Cerebellum (tissue), 4 donors: ENCODE measurements at places on chromosomes 11 and 22.
A peak's percentile ranks its signal among the peaks of the same experiment; 100 is the strongest.

DNA sequence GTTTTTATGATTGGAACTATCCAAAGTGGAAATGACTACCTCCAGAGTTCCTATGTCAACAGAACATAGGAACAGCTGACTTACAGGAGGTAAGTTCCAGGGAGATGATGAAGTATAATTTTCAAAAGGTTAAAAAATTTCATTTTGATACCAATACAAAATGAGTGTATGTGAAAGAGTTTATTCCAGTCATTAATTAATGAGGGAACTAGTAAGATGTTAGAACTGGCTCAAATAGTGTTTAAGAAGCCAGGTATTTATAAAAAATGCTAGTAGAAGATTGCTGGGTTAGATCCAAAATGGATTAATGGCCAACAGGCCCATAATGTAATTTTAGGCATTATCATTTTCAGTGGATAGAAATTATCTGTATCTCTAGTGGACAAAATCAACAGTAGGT lies 227.7 kb upstream of the ZBED5 start:
- no peak for DNase-seq

DNA sequence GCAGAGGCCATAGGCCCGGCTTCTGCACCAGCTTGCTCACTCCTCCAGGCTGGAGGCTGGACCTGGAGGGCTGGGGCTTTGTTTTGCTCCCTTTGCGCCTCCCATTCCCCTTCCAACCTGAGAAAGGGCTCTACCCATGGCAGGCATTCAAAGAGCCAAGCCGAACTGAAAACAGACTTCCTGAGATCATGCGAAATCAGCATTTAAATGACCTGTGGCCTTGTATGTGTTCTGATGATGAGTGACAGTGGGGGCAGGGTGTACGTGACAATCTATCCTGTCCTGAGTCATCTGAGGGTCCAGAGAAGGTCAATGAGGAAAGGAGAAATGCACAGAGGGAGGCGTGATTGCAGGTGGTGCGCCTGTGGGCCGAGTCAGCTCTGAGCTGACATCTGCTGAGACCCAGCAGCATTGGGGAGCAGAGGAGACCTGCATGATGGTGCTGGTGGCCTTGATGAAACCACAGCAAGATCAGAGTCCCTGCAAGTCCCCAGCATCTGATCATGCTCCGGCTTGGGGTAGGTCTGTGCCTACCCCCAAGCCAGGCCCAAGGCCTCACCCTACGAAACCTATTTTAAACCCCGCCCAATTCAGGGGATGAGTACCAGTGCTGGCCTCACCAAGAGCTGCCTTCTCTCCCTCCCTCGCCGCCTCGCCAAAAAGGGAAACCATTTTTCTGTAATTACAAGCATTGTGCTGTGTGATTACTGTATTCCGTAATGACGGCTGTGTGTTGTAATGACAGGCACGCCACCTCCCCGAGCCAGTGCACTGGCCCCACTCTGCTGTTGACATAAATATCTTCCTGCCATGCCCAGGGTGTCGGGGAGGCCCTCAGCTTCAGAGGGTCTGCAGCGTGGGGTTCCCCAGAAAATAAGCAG lies 95.2 kb upstream of the ANO1 start:
- no peak for DNase-seq

- no peak for DNase-seq
Measured at GRCh38 chr11:19352072-19352770, 111.5 kb upstream of the E2F8 start.

DNA sequence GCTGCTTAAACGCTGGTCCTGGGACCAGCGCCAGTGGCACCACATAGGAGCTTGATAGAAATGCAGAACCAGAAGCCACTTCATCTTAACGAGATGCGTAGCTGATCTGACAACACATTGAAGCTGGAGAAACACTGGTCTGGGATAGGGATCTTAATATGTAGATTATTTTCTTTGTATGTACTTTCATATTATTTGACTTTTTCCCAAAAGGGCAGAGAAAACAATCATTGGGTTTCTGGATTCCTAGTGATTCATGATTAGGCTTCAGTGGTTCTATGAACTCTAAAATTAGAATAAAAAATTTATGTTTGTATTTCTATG lies 12.3 kb downstream of the MPEG1 start:
- DNase-seq = peak; percentile 26

DNA sequence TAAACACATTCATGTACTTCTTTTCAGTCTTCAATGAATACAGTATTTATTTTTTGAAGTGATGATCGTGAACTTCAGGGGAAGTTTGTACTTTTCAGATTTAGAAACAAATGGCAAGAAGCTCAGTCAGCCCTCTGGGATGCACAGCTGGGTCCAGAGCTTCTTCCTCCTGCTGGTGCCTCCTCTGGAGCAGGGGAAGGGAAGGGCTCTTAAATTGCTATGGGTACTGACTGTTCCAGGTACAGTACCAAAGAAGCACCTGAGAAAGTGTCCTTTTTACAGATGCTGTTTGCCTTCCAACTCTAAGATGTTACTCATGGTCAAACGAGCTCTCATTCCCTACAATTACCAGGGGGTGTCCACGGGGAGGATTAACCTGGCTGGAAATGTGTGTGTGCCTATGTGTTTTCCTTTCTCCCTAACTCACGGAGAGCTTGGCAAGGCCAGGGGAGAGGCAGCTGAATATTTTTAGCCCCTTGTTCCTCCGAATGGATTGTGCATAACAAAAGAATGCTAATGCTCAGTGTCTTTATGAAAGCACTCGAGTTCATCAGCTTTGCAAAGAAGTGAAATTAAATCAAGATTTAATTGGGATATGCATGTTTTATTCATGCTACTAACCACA lies 313.7 kb upstream of the CADM1 start:
- no peak for DNase-seq

- DNase-seq = no peak
Measured at GRCh38 chr22:42368379-42369249, 63.6 kb downstream of the NFAM1 start.

DNA sequence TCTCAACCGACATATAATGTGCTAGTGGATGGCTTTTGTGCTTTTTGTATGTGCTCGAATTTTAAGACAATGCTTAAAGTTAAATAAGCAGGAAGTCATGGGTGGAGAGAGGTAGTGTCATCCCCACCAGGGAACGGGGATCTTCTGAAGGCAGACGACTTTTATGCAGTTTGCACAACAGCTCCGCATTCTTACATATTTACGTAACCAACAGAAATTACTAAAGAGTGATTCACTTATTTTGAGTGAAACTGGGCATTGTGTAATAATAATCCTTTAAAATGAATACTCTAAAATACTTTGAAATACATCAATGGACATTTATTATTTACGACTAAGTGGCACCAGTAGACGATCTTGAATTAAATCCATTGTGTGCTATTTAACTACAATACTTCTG lies 305.1 kb downstream of the CNTN5 start:
- DNase-seq = no peak

DNA sequence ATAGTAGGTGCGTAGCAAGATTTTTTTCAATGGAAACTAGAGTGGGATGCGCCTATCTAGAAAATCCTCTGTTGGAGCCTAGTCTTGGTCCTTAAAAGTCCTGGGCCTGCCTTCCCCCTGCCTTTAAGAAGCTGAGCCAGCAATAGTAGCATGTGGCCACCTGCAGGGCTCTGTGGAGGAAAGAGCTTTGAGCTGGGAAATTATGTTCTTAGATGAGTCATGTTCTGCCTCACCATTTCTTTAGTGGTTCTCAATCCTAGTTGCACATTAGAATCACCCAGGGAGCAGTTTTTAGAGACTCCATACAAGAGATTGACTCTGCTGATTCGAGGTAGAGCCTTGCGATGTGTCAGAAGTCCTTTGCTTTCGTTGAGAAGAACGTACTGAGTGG lies 133.5 kb downstream of the COMMD9 start:
- no peak for DNase-seq

GRCh38 chr22:44952863-44953746 lies 56.7 kb downstream of the PHF21B start:
- DNase-seq = no peak

DNA sequence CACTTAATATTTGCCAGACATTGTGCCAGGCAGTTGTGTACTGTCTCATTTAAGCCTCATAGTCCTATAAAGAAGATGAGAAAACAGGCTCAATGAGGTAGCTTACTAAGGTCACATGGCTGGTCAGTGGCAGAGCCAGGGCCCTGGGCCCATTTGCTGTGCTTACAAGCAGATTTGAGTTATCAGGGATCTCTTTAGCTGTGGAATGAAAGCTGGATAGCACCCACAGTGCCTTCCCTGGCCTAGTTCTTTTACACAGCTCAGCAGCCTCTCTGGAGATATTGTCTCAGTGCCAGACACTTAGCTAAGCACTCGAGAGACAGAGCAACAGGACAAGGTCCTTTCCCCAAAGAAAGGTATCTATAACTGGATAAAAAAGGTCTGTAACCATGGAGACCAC lies 6.1 kb downstream of the TMEM86A start:
- no peak for DNase-seq
